ENCODE measurements at places on chromosomes 11 and 22.

GRCh38 chr22:45760682-45761081 lies 89.0 kb downstream of the ATXN10 start:
- DNase-seq: no peak

- no peak for DNase-seq
Observed at GRCh38 chr22:48679656-48680555, 1147.8 kb downstream of the BRD1 start.

- no peak for DNase-seq
Observed at GRCh38 chr22:28464127-28464526, 215.5 kb downstream of the TTC28 start.

DNA sequence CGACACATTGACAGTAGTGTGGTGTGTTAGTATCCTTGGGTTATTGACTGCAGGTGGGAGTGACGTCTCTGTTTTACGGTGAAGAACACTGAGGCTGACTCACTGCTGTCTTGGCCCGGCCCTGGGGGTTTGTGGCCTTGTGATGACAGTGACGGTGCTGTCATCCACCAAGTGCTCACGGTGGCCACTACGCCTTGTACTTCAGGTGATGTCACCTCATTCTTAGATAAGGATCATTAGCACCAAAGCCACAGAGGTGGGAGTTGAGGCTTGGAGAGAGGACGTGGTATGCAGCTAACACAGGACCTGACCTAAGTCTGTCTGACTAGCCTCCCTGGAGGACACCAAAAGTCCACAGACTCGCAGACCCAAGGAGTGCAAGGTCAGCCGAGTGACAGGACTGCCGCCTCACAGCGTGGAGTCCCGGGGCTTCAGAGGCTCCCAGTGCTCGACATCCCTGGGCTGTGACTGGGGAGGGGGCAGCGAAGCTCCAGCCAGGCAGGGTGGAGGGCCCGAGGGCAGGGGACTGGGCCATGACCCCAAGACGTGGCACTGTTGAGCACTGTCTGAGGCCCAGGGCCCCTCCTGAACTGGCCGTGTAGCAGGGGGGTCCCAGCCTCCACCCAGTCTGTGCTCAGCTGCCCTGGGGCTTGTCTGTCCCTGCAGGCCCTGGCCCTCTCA lies 56.5 kb downstream of the NAT10 start:
- DNase-seq: no peak

- no peak for DNase-seq
Observed at GRCh38 chr11:70527429-70528045, 129.2 kb downstream of the CTTN start.

- DNase-seq: peak; percentile 34
Observed at GRCh38 chr11:72239313-72239848, 4.6 kb downstream of the PHOX2A start.

- DNase-seq: no peak
Observed at GRCh38 chr11:13221722-13222121, 55.9 kb upstream of the BMAL1 start.

- peak; percentile 10 for DNase-seq
Observed at GRCh38 chr11:61392981-61393595, 701 bp downstream of the TMEM216 start.

GRCh38 chr11:5541427-5541826 lies 6.9 kb downstream of the OR52H1 start:
- DNase-seq: no peak

- DNase-seq: no peak
Observed at GRCh38 chr11:104343578-104343977, 179.6 kb upstream of the PDGFD start.

GRCh38 chr11:17387811-17388210 lies 648 bp downstream of the KCNJ11 start:
- no peak for DNase-seq

DNA sequence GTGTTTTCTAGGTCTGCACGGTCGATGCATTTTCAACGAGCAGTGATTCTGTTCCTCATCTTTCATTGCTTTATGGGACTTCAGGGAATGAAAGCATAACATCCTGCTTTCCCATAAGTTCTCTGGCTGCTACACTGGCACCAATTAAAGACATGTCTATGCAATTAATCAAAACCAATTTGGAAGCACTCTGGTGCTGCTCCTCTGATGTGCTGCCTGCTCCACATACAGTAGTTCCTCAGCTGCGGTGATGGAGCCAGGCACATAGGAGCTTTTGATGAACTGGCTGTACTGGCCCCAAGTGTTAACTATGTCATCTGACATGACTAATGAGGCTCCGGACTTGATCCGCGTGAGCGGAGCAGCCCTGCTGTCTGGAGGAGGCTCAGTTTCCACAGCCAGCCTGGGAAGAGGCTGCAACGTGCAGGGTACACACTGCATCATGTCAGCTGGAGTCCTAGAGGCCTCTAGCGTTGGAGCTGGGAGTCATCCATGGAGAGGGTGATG lies 29.8 kb downstream of the GVQW3 start:
- peak; percentile 43 for DNase-seq

DNA sequence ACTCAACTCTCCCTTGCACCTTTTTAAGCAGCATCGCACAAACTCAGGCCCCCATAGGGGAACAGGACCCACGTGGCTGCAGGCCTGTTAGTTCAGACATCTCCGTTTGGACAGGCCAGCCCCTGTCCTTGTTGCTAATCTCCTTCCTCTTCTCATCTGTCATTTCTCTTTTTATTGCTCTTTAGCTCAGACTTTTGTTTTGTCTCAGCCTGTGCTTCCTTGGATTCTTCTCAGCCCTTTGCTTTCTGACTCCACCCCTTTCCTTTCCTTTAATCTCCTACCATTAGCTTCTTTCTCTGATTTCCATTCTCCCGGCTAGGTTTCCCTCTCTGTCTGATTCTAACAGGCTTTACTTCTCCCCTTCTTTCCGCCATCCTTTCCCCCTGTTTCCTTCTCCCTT lies 68.7 kb downstream of the SCN3B start:
- no peak for DNase-seq

DNA sequence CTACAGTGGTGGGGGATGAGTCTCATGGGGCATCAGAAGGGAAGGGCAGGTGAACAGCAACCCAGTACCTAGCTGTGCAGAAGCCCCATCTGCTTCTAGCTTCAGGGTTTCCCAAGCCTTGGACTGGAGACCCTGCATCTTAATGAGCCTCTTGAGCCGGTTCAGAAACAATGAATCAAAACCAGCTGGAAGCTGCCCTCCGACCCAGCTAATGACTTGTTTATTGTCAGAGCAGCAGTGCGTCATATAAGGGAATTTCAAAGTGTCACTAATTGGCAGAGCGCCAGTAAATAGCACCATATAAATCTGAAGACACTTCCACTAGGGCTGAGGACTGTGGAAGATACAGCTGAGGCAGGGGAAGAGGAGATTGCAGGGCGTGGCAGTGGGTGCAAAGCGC lies 57.5 kb downstream of the RPUSD4 start:
- no peak for DNase-seq

DNA sequence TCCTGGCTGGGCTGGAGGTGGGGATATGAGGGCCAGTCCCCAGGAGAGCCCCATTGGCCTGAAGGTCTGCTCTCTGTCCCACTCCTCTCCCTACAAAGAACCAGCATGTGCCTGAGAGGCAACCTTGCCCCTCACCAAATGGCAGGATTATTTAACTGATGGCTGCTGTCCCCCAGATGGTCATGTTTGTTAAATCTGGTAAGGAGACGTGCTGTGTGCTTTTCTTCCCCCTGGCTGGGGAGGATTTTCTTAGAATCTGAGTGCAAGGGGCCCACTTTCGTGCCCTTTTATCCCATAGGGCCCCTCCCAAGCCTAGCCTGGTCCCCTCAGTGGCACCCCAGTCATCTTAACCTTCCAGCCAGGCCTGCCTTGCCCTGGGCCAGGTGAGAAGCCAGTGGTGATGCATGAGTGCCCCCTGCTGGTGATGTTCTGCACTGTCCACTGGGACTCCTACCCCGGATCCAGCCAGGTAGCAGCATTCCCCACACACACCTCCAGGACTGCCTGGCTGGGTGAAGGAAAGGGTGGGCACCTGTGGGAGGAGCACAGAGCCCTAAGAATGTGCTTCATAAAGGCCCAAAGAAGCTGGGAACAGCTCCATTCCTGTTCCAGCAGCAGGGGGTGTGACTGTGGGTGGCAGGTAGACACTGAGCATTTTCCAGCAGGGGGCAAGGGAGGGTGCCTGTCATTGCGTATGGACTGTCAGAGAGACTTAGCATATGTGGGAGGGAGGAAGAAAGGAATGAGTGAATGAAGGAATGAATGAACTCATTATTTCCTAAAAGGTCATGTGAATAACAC lies 28.9 kb downstream of the MFNG start:
- peak; percentile 90 for DNase-seq

DNA sequence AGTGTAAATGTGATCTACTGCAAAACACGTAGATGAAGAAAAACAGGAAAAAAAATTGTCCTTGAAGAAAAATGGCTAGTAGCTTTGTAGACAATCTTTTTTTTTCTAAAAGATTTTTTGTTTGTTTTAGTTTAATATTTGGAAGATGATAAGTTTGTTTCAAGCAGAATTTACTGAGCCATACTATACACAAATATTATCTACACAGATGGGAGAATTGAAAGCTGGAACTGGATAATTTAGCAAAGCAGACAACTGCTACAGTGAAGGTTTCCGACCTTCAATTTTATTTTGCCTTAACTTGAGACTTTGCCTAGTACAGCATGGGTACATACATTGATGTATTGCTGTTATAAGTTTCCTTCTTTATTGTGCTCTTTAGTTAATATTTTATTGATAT lies 313.0 kb upstream of the PDGFD start:
- no peak for DNase-seq

DNA sequence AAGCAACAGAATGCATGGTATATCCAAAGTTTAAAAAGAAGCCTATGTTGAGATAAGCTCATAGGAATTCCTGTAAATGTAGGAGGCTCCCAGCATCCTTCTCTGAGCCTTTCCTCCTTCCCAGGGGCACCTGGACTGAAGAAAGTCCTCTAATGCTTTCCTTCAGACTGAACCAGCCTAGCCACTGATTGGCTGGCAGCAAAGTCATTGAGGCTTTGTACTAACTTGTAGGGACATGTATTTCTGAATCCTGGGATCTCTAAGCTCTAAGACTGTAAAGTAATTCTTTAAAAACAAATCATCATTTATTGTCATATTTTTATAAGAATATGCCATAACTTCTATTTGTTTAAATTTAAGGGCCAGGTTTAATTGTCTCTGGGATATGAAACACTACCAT lies 23.9 kb upstream of the PANX1 start:
- no peak for DNase-seq

DNA sequence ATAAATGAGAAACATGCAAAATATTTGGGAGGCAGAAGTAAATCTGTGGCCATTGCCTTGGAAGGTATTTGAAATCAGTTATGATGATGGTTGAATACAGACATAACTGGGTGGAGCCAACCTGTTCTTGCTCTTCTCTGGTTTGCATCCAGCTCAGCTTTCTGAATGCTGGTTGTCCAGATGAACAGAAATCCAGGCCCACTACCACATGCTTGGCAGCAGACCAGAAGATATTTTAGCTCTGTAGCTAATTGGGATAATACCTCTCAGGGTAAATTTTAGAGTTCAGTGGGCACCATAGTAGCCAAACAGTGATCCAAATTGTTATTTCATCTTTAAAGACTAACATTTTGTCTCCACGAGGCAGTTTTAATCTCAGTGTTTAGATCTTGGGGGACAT lies 308.3 kb downstream of the RAB38 start:
- no peak for DNase-seq

DNA sequence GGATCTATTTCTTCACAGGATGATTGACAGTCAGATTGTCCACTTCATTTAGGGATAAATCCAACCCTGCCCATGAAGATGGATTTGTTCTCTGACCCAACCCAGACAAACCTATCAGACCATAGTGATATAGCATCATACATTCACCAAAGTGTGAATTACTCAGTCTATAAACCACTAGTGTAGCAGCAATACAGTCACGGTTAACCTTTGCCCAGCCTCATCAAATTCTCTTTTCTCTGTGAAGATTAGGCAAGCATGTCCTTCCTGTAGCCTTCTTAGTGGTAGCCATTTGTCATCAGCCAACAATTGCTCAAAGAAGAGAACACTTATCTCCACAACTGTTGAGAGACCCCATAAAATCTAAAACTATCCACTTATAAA lies 14.4 kb upstream of the BIRC2 start:
- DNase-seq: no peak

DNA sequence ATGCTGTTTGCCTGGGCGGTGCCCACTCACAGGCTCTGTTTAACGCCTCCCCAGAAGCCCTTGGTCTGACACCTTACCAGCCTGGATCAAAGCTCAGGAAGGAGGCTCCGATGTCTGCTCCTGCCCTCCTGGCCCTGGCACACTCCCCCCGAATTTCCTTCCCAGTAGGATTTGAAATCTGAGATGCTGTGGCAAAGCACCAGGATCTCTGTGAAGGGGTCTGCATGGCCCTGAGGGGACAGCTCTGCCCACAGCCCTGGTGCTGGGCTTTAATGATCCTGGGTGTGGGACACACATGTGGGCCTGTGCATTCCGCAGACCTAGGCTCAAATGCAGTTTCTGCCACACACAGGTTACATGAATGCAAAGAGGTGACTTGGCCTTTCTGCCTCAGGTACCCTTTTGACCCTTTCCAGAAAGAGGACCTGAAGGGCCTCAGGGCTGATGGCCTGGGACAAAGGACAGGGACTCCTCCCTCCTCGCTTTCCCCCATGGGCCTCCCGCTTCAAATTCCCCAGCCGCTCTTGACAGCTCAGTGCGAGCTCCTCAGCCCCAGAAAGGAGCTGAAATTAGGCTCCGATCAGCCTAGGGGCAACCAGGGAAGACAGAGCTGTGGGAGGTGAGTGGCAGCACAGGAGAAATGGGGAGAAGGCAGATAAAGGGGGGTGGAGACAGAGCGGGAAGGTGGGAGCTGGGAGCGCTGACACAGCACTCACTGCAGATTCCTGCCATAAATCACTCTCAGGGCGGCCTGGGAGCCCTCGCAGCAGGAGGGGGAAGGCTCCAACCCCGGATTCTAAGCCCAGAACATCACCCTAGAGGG lies 41.3 kb downstream of the TRIM29 start:
- DNase-seq: peak; percentile 75

DNA sequence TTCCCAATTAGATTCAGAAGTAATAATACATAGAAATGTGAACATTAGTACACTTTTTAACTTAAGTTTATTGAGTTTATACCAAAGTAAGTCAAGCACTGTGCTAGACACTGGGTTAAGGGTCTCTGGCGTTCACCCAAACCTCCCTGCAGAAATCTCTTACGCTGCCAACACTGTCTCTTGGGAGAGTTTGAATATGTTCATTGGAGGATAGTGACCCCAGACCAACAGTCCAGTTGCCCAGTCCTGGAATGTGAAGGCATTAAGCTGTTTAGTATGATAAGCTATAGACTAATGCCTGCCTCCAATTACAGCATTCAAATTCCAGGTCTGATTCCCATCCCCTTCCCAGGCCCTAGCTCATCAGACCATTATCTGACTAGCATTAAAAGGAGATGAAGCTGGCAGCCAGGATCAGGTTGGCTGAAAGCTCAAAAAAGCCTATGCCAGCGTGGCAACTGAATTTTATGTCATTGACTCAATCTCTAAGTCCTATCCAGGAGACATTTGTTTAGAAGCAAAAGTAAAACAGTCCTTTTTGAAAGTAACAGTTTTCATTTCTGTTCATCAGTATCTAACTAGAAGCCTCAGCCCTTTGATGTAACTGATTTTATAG lies 77.8 kb downstream of the SFI1 start:
- DNase-seq: no peak

All from nephron progenitor cell (in vitro differentiated cells).